Effector CD8-positive, alpha-beta T cell (primary cell): ENCODE measurements at places on chromosomes 2 and 18.

DNA sequence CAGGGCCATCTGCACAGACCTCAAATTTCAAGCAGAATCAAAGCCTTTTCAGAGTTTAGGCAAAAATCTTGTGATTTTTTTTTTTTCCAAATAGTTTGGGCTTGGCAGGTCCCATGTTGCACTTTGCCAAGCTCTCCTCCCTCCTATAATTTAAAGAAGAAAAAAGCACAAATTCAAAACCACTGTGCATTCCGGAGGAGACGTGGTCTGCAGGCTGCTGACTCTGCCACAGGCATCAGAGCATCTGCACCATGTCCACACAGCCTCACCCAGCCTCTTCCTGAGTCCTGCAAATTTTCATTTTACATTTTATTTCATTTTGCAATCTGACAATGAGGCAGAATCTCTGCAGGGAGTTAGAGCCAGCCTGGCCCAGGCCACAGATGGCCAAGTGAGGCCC, 15.7 kb upstream of the GPC1 start:
- no peak for DNase-seq

GRCh38 chr2:74031221-74031620, 46.5 kb downstream of the TET3 start:
- DNase-seq: no peak

GRCh38 chr18:35513181-35513936, 15.6 kb upstream of the INO80C start:
- DNase-seq: no peak

DNA sequence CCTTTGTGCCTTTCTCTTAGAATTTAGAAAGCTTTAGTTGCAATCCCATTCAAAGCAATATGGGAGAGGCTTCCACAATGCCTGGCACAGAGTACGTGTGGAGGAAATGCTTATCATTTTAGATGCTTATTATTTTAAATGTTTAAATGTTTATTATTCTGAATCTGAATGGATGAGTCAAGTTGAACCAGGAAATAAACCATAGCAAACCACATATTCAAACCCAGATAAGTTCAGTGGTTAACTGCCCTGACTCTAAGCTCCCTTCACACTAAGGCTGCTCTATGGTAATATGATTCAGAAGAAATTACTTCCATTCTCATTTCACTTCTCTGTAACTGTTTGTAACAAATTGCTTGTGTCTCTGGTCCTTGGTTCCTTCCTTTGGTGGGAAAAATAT, 5.2 kb upstream of the PPP4R1 start:
- DNase-seq: no peak

DNA sequence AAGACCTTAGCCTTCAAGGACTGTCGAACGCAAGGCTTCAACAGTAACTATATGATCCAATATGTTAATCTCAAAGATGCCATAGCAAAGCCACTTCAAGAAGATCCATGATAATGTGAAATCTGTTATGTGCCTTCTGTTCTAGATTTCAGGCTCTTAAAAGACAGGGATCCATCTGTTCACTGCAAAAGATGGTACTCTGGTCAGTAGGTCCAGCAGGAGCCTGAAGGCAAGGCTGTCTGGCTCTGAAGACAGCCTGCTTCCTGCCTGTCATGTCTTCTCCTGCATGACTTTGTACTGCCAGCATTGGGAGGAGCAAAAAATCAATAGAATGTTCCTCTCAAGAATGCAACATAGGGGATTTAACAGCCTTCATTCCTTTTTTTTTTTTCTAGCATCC, 270.8 kb upstream of the PARD3B start:
- DNase-seq: no peak

GRCh38 chr2:108938077-108938710, 50.8 kb downstream of the EDAR start:
- no peak for DNase-seq

DNA sequence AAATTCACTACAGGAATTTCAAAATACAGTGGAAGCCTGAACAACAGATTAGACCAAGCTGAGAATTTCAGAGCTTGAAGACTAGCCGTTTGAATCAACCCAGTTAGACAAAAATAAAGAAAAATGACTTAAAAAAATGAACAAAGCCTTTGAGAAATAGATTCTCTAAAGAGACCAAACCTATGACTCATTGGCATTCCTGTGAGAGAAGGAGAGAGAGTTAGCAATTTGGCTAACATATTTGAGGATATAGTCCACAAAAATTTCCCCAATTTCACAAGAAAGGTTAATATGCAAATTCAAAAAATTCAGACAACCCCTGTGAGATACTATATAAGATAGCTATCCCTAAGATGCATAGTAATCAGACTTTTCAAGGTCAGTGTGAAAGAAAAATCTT, 78.0 kb downstream of the MYO3B start:
- DNase-seq: no peak

DNA sequence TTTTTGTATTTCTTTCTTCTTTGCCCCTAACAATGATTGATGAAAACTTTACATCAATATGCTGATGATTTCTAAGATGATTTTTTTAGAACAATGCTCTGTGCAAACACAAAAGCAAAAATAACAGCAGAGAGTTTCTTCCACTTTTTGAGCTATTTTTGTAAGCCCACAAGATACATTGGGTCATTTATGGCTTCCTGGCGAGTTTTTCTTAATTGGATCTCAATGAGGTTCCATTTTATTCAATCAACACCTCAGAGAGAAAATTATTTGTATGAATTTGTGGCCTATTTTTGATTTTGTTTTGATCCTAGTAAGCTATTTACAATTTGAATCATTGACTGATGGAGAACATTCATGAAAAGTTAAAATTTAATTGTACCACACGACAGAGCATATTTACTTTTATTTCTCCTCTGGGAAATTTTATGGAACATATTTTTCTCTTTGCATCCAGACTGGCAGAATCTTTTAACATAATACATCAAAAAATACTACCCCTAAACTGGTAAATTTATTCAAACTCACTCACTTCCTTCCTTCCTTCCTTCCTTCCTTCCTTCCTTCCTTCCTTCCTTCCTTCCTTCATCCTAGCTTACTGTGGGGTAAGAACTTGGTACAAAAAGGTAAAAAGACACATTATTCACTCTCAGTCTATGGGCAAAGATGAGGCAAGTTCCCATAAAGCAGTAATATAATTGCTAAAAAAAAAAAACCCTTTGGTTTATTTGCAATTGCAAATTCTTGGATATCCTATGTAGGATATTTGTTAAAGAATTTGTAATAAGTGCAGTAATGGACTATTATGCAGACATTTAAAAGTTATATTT, 710.4 kb downstream of the SLC4A3 start:
- no peak for DNase-seq

DNA sequence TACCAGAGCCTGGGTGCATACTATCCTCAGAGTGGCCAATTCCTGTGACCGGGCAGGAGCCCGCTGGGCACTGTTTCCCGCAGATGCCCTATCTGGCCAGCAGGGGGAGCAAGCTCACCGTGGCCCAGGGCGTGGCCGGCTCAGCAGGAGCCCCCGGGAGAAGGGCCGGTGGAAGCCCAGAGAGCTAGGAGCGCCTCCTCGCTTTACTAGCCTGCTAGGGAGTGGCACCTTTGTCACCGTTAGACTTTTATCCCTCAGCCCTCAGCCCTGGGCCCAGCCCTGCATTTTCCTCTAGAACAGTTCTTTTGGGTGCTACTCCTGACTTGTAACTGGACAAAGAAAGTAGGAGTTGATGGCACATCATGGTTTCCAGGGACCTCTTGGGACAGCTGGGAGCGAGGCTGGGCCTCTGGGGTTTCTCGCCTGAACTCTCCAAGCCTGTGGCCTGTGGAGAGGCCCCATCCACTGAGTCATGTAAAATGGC, 24.0 kb downstream of the TMEM177 start:
- peak; percentile 51 for DNase-seq

DNA sequence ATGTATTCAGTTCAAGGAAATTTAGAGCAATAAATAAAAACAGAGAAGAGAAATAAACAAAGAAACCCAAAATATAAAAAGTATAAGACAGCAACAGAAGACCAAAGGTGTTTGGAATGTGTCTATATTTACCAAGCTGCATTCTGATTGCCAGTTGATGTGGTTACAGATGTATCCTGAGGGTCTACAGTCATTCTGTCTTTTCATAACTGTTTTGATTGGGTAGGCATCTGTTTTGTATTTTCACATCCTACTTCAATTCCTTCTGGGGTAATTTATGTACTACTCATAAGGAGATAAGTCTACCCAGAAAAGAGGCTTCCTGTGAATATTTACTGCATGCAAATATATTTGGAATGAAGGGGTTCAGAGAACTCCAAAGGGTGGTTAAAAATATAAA, 596.8 kb upstream of the GCFC2 start:
- no peak for DNase-seq

DNA sequence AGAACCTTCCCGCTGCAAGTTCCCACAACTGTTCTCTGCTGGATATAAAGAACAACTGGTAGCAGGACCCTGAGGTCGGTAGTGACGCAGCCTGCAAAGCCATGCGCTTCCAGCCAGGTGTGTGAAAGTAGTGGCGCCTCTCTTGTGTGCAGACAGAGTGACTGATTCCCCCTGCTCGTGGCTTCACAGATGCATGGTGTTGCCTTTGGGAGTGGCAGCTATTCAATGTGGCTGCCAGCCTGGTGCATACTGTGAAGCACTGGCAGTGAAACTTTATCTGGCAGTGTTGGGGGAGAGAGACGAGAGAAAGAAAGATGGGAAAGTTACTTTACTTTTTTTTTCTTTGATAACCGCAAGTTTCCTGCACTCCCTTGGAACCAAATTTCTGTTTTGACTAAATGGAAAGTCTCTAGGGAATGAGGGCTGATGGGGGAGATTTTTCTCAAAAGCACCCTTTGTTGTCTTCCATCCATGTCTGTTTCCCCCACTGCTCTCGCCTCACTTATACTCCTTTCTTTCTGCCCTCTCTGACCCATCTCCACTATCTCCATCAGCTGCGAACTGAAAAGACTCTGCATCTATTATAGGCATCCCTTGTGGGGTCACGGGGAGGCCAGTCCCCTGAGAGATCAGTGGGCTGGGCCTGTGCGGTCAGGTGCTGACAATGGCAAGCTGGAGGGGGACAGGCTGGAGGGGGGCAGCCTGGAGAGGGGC, 90.0 kb upstream of the TNP1 start:
- no peak for DNase-seq

- DNase-seq: no peak
Measured at GRCh38 chr2:102065675-102066252, 74.0 kb downstream of the IL1R2 start.

GRCh38 chr2:239991689-239992314, 33.3 kb downstream of the NDUFA10 start:
- DNase-seq: no peak

DNA sequence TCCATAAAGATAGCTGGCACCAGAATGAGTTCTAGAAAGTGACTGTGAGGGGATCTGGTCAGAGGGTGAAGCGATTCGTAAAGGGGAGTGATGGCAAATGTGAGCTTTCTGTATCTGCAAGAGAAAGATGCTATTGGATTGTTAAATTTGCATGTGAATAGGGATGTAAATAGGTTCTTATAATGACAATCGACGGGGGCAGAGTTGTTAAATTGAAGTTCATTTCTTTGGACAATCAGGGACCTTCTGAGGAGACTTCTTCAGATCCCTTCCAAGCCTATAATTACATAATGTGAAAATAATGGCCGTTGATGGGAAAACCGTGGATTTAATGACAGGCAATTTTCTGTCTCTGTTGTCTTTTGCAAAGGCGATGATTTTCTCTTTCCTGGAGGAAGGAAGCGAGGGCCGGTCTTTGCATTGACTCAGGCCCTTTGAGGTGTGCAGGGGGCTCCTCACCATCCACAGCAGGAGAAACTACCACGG, 52.2 kb upstream of the TMEM18 start:
- no peak for DNase-seq

GRCh38 chr2:133431289-133431688, 137.0 kb downstream of the NCKAP5 start:
- DNase-seq: no peak

GRCh38 chr18:5476961-5477800, 66.6 kb downstream of the EPB41L3 start:
- no peak for DNase-seq

DNA sequence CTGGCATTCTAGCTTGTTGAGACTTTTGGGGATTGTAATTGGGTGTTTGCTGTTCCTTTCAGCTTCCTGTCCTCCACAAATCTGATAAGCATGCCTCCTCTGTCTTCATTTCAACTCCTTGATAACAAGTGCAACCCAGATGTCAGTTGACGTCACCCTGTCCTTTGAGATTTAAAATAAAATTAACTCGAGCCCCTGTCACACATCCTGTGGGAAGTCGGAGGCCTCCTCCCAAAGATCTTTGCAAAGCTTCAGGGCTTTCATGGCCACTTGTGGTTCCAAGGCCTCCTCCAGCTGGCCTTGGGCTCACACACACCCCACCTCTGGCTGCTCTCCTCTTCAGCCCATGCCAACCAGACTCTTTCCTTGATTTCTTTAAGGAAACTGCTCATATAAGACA, 69.9 kb upstream of the ITGA6 start:
- no peak for DNase-seq

DNA sequence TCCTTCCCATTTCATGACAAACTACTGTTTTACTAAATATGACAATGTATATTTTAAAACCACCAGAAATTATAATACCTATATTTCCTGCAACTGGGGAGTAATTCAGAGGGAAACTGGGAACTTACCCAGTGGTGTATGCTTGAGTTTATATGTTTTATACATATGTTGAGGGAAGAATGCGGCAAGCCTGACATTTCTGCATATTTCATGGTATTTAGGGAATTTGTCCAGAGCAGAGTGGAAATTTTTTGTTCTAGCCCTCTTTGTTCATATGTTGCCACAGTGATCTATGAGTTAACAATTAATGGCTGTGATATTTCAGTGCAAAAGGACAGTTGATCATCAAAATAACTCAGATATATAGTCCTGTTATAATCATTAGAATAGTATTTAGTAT, 230.8 kb upstream of the VWC2L start:
- no peak for DNase-seq

DNA sequence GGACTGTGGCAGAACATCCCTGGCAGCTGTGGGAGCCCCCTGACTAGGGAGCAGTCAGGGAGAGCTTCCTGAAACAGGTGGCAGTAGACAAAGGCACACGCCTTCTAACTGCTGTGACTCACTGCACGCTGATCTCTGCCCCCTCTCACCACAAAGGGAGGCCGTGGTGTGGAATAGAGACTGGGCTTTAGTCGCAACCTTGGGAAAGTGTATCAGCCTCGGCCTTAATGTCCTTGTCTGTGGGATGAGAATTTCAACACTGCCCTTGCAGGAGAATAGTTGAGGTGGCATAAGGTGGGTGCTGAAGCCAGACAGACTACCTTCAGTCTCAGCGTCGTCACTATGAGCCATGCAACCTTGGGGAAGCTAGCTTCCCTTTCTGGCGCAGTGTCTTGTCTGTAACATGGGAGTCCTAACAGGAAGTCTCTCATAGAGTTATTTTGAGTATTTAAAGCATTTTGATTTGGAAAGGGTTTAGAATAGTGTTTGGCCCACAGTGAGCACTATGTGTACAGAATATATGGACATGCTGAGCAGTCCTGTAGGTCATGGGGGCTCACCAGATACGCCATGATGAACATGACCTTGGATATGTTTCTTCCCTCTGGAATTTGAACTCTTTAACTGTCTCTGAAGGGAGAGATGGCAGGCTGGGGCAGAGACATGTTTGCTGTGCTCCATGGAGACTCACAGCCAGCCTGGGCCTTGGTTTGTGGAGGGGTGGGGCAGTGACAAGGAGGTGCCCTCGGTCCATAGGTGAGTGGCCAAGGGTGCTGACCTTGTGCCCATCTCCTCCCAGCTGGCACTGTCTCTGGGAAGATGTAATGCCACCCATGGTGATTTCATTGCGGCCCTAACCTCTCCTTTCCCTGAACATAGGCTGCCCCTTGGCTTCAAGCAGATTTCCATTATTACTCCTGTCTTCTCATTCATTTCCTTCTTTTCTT, 29.5 kb upstream of the SMAD7 start:
- DNase-seq: no peak

- no peak for DNase-seq
Measured at GRCh38 chr2:3535794-3536681, 16.7 kb upstream of the ADI1 start.

- DNase-seq: no peak
Measured at GRCh38 chr2:223563462-223563861, 38.7 kb downstream of the SCG2 start.
